ENCODE measurements at places on chromosomes 13 and 19. TPM values are rescaled to one million over a fixed set of nuclear protein-coding genes. Genes with fewer than 3 reads are reported as not detected.

IFNL1 gene
- total RNA-seq = not detected

EBI3 gene
- not detected for total RNA-seq

ZNF100 gene
- total RNA-seq = 5.4 TPM

LPAR2 gene
- total RNA-seq = 15.2 TPM

C13orf42 gene
- total RNA-seq = not detected

ADPRHL1 gene
- total RNA-seq = 1.7 TPM

XPO4 gene
- 17.7 TPM for total RNA-seq

CACNG8 gene
- not detected for total RNA-seq

ADGRL1 gene
- 23.3 TPM for total RNA-seq

C19orf73 gene
- total RNA-seq = not detected

ZNF383 gene
- 6.4 TPM for total RNA-seq

SBNO2 gene
- total RNA-seq = 54.0 TPM

DYRK1B gene
- 5.6 TPM for total RNA-seq

GRCh38 chr19:39385629-39386411 lies 5.1 kb downstream of the PAF1 start:
- DNase-seq = no peak

DNA sequence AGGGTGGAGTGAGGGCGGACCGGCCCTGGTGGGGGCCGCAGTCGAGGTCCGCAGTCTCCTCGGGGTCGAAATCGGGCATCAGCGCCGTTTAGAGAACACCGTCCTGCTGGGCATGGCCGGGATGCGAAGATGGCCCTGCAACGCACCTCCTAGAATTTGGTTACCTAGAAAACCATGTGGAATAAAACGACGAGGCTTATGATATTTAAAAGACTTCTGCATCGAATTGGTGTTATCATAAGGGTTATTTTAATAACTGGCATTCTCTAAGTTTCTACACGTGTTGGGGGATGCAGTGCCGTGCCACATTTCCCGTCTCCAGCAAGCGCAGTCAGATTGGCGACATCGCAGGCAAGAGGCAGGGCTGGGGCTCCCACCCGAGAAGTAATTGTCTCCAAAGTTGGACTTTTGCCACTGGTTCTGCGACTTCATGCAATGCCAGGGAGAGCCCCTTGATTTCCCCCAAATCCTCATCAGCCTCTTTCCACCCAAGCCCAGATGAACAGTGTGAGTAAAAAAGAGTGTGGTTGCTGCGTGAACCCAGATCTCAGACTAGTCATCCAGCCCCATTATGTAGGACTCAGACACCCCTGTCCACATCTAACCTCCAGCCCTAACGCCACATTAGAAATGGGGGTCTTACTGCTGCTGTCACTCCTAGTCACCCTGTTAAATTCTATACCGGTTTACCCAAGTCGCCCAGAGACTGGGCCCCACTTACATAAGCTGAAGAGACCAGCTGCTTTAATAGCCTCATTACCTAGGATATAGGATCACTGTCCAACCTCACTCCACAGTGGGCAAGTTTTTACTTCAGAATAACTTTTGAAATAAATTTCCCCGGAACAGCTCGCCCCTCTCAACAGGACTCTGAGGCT lies 571 bp upstream of the DHRS12 start:
- no peak for DNase-seq

- DNase-seq = no peak
Measured at GRCh38 chr19:43595605-43595998, 332 bp downstream of the IRGQ start.

DNA sequence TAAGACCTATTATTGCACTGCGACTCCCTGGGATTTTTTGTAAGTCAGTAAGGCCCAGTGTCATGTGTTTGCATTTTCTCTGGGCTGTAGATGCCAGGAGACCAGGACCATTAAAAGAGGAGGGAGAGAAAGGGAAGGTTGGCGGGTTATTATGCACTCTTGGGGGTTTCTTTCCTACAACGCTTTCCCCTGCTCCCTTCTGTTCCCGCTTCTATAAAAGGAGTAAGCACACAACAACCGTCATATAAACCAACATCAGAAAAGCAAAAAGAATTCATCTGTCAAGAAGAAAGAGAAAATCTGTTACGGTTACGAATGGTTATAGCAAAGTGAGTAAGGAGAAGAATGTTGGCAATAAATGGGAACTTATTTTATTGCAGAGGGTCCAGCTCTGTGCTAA lies 541.8 kb downstream of the IRS2 start:
- no peak for DNase-seq

GRCh38 chr13:19239114-19239860 lies 57.7 kb upstream of the TUBA3C start:
- no peak for DNase-seq

DNA sequence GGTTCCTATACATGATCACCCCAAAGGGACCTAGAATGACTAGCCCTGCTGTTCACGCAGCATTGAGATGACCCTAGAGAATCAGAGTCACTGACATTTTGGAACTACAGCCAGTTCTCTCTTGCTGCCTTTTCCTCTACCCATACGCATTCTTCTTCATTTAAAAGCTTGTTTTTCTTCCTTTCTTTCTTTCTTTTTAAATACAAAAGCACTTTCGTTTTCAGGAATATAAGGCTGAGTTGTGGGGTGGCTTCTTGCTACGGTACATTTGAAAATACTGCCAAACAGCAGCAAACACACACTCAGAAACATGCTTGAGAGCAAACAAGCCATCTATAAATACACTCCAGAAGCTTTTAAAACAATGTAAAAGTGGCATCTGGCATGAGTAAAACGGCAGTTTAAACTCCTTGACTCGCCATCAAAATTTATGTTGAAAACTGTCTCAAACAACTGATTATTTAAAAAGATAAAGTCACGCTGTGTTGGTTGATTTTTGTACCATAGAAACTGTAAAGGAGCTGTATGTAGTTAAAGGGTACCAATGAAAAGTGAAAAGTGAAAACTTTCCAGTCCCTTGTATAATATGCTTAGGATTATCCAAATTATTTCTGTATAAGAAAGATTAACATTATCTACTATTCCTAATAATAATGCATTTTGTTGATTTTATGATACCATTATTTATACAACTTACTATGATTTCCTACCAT lies 95.6 kb downstream of the PCDH9 start:
- no peak for DNase-seq

DNA sequence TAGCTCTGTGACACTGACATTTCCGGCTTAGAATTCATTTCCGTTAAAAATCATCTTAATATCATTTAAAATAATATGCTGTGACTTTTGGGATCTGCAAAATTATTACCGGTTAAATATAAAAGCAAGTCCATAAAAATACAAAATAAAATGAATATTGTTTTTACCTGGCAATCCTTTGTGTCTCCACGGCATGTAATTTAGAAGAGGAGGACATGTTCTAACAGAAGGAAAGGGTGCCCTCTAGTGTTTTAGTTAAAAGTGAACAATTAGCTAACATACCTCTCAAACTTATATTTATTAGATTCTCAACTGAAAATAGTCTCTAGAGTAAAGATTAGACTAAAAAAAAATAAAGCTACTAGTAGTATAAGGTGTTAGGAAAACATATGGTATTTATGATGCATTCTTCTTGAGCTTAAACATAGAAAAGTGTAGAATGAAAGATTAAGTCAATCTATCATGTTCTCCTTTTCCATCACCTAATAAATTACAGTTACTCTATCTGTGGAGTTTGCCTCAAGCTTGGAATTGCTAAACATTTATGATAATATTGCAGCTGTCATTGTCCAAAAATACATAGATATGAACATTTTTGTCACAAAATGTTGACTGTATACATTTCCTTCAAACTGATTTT lies 676.7 kb upstream of the SPRY2 start:
- no peak for DNase-seq

- no peak for DNase-seq
Measured at GRCh38 chr13:75864718-75865117, 228.6 kb downstream of the LMO7 start.

DNA sequence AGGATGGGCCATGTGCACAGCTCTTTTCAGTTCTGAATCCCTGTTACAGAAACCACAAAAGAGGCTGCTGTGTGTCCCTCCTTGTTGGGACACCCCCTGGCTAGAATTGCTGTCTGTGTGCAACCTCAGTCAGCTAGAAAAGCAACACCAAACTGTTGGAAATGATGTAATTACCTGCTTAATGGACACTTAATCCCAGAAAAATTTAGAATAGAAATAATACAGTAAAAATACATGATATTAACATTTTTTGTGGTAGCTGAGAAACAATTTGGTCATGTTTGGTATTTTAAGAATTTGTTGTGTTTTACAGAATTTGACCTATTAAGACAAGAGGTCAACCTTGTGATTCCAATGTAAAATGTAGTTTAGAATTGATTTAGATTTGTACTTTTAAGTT lies 46.8 kb downstream of the FAM124A start:
- no peak for DNase-seq

DNA sequence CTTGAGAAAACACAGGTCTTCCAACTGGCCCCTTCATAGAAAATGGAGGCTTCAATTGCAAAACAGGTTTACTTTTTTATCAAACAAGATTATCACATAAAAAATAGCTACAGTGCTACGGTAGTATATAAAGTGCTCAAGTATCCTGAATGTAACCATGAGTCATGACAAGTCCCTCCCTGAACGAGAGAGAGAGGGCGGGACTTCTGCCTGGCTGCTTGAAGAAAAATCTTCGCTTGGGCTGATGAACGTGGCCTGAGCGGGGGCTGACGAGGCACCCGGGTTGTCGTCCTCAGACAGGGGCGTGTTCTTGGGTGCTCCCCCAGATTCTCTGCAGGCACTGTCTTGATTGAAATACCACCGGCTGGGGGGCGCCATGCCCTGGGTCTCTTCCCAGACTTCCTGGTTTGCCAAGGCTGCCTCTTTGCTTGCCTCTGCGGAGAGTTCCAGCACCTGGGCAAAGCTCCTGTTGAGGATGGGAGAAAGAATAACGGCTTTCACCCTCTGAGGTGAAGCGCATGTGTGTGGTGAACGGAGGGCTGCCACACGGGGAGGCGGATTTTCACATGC lies 23.2 kb upstream of the CPAMD8 start:
- DNase-seq = no peak

DNA sequence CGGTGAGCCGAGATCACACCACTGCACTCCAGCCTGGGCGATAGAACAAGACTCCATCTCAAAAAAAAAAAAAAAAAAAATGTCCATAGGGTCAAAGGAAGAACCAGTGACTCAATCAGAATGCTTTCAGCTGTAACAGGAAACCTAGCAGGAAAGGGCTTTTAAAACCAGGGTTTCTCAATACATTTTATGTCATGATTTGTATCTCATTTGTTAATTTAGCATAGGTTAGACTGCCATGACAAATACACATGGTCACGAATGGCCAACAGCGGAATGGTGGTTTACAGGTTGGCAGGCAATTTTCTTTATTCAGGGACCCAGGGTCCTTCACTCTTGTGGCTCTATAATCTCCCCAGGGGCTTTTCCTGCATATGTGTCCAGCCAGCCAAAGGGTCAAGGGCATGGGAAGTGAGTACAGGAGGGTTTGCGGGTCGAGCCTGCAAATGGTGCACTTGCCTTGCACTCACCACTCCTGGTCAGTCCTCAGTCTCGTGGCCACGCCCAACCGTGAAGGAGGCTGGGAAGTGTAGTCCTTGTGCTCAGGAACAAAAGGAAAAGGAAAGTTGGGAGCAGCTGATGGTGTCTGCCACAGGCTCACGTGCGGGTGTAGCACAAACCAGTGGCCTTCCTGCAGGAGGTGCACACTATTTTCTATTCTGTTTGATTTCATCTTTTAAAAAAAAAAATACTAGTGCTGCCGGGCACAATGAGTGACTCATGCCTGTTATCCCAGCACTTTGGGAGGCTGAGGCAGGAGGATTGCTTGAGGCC lies 14.8 kb downstream of the DHX34 start:
- DNase-seq = no peak

DNA sequence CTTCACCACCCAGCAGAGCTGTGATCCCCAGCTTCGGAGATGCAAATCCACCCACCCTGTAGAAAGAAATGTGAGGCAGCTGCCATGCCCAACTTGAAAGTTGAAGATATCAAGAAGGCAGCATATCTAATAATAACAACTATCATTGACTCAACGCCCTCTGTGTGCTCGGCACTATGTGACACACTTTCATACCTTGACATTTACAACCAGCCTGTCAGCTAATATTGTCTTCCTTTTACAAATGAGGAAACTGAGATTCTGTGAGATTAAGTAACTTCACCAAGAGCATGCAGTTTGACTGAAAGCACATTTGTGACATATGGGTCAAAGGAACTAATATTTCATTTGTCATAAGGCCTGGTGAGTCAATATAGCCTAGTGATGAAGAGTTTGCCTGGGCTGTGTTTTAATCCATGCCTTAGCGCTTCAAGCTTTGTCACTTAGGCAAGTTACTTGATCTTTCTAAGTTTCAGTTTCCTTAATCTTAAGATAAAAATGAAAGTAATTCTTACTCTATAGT lies 137.0 kb downstream of the FLT1 start:
- DNase-seq = no peak

- no peak for DNase-seq
Measured at GRCh38 chr13:113794764-113795173, 35.7 kb downstream of the TMEM255B start.

GRCh38 chr19:40525234-40526051 lies 51.2 kb upstream of the SHKBP1 start:
- no peak for DNase-seq

- DNase-seq = no peak
Measured at GRCh38 chr19:10271543-10272086, 695 bp downstream of the ICAM1 start.

DNA sequence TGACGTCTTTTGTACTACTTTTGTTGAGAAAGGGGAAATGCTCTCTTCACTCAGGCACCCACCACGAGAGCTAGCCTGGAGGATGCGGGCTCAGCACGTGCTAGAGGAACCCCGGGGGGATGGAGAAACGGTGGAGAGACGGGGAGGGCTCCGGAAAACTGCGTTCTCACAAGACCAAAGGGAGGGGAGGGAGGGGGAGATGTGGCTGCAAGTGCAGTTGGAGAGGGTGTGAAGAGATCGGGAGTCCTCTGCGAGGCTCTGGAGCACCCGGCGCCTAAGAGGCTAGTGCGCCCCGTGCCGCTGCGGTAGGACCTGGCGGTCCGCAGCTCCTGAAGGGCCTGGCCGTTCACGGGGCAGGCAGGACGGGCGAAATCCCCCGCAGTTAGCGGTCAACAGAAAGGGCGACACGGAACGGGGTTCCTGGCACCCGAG lies 43.4 kb upstream of the XPO4 start:
- no peak for DNase-seq

DNA sequence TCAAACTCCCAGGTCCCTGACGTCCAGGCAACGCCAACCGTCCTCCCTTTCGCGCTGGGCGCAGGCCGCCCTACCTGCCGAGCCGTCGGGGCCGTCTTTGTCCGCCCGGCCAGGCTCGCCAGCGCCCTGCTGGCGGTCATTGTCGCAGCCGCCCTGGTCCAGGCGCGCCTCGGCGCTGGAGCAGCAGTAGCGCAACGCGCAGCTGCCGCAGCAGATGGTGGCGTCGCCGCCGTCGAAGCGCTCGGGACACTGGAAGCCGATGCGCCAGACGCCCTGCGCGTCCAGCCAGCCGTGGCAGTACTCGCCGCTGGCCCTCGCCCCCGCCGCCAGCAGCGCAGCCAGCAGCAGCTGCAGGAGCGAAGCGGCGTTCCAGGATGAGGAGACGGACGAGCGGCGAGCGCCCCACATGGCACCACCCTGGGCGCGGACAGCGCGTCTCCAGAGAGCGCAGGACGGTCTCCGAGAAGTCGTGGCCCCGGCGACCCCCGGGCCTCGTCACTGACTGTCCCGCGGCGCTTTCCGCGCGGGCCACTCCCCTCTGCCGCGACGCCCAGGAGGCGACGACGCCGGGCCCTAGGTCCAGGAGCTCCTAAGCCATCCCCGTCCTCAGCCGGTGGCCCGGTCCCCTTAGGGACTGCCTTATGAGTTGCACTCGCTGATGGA lies 1.1 kb downstream of the SHISA2 start:
- peak; percentile 49 for DNase-seq

All from vagina (tissue), 2 donors.